T-cell (primary cell): ENCODE measurements at places on chromosomes 7 and 10. TPM values are rescaled to one million over a fixed set of nuclear protein-coding genes. Genes with fewer than 3 reads are reported as not detected.

GRCh38 chr10:68618234-68618633 is 58.1 kb downstream of the TET1 start:
- H3K4me1 ChIP-seq = no peaks in the 10 kb centered on the region
- no peak overlapping the region for H3K27ac ChIP-seq
- no peaks in the 10 kb centered on the region for H3K27me3 ChIP-seq
- no peak for DNase-seq
- no peak overlapping the region for H3K4me3 ChIP-seq

- H3K4me1 ChIP-seq = no peaks in the 10 kb centered on the region
- H3K27me3 ChIP-seq = no peaks in the 10 kb centered on the region
- H3K27ac ChIP-seq = no peak overlapping the region
- H3K4me3 ChIP-seq = no peak overlapping the region
Observed at GRCh38 chr10:43160046-43160920, 22.0 kb downstream of the CSGALNACT2 start.

- no peak for DNase-seq
- no peak overlapping the region for H3K4me3 ChIP-seq
- no peak overlapping the region for H3K27ac ChIP-seq
- no peaks in the 10 kb centered on the region for H3K27me3 ChIP-seq
- H3K36me3 ChIP-seq = no peaks in the 10 kb centered on the region
Observed at GRCh38 chr7:16428672-16429071, 7.3 kb upstream of the CRPPA start.

- H3K4me3 ChIP-seq = no peak overlapping the region
- no peaks in the 10 kb centered on the region for H3K36me3 ChIP-seq
- H3K27ac ChIP-seq = no peak overlapping the region
Observed at GRCh38 chr7:107173691-107174406, 5.0 kb downstream of the HBP1 start.

DNA sequence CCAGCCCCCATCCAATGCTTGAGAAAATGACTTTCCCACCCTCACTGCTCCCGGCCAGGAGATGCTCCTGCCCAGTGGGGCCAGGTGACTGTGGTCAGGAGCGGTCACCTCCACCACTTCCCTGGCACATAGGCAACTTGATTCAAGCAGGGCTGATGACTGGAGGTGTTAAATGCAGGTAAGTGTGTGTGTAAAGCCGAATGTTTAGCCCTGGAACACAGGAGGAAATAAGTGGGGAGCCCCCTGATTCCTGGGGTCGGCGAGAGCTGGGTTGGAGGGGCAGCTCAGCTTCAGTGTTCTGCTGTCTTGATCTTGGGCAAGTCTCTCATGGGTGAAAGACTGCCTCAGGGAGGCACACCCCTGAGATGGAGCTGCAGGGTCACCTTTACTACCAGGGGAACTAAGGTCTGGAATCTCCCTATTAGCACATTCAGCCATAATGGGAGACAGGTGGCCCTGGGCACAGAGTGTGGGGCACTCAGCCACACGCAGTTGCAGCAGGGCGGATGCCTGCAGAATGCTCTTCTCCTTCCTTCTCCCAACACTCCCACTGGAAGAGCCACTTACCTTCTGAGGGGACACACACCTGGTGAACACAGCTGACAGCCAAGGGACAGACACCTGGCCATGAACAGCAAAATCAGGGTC is 124.1 kb downstream of the PTPN20 start:
- no peak for DNase-seq
- H3K4me3 ChIP-seq = no peak overlapping the region
- no peaks in the 10 kb centered on the region for H3K27me3 ChIP-seq
- no peaks in the 10 kb centered on the region for H3K4me1 ChIP-seq

- no peak for DNase-seq
- no peak overlapping the region for H3K4me3 ChIP-seq
- no peaks in the 10 kb centered on the region for H3K27me3 ChIP-seq
- H3K4me1 ChIP-seq = no peaks in the 10 kb centered on the region
- no peak overlapping the region for H3K27ac ChIP-seq
Observed at GRCh38 chr7:105336009-105336408, 52.7 kb downstream of the SRPK2 start.

HKDC1 gene
- total RNA-seq = 6.5 TPM

CPN1 gene
- total RNA-seq = not detected

DLX6 gene
- total RNA-seq = not detected

PLEKHS1 gene
- total RNA-seq = not detected

MMP21 gene
- total RNA-seq = 0.33 TPM

CYP2C19 gene
- total RNA-seq = not detected
